ENCODE measurements at places on chromosomes 13 and 19.

GRCh38 chr19:39196860-39197562, at the start of gene NCCRP1:
Gene NCCRP1, plus strand, starts transcription at chr19:39196964. Its CDS starts 19 bp downstream, at chr19:39196983.
- DNase-seq: no peak

- no peak for DNase-seq
These were observed 152.4 kb downstream of the LMO7 start for GRCh38 chr13:75788481-75788981.

DNA sequence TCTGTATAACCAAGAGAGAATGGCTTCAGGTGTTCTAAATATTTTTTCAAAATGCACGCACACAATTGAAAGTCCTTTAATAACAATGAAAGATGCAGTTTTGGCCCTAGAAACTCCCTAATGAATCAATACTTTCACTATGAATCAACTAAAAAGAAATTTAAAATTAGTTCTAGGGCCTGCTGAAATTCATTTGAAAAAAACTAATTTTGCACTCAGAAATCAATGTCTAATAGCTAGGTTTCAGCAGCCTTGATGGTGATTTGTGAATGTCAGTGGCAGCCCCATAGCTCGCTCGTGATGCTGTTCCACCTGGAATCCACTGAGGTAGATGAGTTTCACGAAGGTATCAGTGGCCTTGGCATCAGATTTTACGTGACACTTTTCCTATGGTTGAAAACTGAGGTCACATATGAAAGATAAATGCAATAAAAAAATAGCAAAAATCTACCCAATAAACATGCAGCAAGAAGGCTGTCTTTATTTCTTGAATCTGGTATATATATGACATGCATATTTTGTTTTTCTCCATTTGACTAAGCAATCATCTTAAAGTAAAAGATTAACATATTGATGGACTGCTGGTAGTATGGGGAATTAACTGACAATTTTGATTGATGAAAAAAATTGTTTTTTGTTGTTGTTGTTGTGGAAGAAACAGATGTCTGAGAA, 141.0 kb downstream of the AKAP11 start:
- no peak for DNase-seq

- no peak for DNase-seq
These were observed 8.9 kb upstream of the MAB21L1 start for GRCh38 chr13:35485424-35485823.

DNA sequence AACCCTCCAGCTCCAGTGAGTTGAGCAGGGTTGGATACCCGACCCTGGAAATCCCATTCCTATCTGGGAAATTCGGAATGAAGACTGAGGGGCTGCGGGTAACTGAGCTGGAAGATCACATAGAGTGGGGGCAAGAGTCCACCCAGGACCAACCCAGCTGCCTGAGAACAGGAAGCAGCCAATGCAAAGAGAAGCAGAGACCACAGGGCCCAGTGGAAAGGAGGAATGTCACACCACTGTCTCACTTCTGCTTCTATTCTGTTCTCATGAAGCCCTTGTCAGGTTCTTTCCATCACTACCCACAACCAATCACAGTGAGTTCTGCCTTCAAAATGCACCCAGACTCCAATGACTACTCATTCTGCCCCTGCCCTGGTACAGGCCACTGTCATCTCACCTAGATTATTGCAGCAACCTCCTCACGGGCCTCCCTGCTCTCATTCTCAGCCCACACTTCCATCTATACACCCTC, 15.3 kb downstream of the DYRK1B start:
- no peak for DNase-seq

DNA sequence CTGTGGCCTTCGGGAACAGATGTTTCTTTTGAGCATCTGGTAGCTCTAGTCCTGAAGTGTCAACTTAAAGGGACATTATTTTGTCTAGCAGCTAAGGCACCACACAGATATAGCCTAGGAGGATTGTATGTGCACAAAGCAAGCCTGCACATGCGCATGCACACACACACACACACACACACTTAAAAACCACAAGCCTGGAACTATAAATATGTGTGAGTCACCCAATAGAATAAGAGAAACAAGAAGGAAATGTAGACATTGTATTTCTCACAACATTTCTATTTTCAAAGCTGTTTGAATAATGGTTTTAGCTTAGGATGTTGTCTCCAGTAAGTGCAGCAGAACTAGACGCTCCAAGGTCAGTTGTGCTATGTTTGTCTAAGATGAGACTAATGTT, 516.5 kb downstream of the SUCLA2 start:
- DNase-seq: peak; percentile 37

- DNase-seq: no peak
These were observed 25.7 kb downstream of the TUBGCP3 start for GRCh38 chr13:112562254-112562653.

- DNase-seq: no peak
These were observed 43.9 kb downstream of the SIAH3 start for GRCh38 chr13:45807520-45808099.

GRCh38 chr13:48542581-48543341, 9.9 kb upstream of the RCBTB2 start:
- DNase-seq: no peak

GRCh38 chr13:48892053-48892687, 83.5 kb upstream of the FNDC3A start:
- DNase-seq: peak; percentile 88

DNA sequence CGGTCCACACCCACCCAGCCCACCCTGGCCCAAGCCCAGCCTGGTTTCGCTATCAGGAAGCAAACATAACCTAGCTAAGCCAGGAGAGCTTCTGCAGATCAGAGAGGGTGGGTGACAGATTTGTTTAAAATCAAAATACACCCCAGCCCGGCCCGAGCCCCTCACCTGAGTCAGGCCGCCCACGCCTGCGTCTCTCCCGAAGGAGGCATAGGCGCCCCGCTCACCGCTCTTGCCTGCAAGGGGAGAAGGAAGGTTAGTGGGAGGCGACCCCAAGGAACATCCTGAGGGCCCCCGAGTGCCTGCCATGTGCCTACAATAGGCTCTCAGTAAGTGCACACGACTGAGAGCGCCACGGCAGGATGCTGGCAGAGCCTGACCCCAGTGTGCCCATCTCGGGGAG, 21.9 kb upstream of the UQCR11 start:
- no peak for DNase-seq

DNA sequence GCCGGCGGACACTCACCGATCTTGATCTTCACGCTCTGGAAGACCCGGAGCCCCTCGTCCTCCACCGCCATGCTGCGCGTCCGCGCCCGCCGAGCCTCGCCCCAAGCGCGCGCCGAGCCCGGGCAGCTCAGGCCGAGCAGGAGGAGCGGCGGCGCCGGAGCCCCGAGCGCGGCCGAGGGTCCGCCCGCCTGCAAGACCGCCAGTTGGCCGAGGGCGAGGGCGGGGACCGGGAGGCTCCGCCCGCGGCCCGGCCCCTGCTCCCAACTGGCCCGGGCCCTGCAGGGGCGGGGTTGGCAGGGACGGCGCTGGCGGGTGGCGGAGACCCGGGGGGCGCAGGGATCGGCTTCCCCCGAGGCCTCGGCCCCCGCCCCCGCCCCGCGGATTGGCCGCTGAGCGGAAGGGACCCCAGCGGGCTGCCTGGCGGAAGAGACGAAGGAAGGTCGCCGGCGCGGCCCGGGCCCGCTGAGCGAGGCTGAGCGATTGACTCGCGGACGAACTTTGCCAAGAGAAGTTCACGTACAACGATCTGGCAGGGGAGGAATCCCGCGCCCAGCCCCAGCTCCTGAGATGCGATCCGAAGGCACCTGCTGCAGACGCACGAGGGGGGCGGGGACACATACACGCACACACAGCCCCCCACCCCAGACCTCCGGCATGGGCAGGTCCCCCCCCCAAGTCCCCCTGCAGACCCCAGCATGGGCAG, at the start of gene RASA3:
RASA3 (minus strand) TSS at position 205 of the 703 bp plus-strand sequence; CDS start at position 71, 134 bp downstream.
- DNase-seq: no peak

GRCh38 chr13:35732565-35732964, 256.1 kb upstream of the MAB21L1 start:
- DNase-seq: no peak

DNA sequence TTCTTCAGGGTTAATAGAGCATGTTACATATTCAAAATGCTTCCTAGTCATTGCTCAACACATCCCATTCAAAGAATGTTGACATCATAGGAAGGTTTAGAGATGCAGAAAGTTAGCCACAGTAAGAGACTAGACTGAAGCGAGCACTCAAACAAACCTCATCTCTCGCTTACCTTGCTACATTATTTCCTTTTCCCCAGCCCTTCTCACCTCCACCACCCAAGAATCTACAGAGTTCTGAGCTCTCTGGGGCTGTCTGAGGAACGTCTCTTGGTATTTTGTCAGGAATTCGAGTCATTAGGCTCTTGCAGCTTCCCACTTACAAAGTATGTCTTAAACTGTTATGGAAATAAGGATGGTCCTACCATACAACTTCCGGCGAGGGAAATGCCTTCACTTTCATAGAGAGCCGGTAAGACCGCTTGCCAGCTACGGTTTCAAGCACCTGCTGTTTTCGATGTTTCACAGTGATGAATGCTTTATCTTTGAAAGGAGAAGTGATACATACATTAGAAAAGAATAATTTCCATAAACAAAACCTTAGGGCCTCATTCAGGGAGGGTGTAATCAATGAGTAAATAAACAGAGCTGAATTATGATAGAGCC, 65.1 kb downstream of the FLT1 start:
- no peak for DNase-seq

DNA sequence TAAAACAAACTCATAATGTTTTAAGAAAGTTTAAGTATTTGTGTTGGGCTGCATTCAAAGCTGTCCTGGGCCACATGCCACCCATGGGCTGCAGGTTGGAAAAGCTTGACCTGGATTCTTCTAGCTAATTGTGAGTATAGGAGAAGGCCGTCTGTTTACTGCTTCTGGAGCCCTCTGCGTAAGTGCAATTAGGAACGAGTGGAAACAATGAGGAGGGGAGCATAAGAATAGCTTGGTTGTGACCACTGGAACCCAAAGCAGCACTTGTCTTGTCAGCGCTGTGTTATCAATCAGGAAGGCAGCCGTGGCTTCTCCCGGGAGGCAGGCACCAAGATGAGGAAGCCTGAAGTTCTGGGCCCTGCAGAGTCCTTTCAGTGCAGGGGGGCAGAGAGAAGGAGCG, 110.4 kb upstream of the MBNL2 start:
- DNase-seq: no peak

GRCh38 chr19:5001615-5002014, 32.7 kb downstream of the KDM4B start:
- no peak for DNase-seq

- DNase-seq: peak; percentile 29
These were observed at the start of gene URI1 for GRCh38 chr19:29941828-29942403. Gene URI1, plus strand, starts transcription at chr19:29942239. Its CDS starts 309 bp downstream, at chr19:29942548.

DNA sequence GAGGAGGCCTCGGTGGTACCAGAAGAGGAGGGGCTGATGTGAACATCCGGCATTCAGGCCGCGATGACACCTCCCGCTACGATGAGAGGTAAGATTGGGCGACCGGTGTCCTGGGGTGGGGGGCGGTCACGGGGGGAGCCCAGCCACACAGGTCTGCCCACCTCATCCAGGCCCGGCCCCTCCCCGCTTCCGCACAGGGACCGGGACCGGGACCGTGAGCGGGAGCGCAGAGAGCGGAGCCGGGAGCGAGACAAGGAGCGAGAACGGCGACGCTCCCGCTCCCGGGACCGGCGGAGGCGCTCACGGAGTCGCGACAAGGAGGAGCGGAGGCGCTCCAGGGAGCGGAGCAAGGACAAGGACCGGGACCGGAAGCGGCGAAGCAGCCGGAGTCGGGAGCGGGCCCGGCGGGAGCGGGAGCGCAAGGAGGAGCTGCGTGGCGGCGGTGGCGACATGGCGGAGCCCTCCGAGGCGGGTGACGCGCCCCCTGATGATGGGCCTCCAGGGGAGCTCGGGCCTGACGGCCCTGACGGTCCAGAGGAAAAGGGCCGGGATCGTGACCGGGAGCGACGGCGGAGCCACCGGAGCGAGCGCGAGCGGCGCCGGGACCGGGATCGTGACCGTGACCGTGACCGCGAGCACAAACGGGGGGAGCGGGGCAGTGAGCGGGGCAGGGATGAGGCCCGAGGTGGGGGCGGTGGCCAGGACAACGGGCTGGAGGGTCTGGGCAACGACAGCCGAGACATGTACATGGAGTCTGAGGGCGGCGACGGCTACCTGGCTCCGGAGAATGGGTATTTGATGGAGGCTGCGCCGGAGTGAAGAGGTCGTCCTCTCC, 6.3 kb upstream of the LIN7B start:
- no peak for DNase-seq

GRCh38 chr19:46979126-46980105, 40.2 kb upstream of the NPAS1 start:
- no peak for DNase-seq

DNA sequence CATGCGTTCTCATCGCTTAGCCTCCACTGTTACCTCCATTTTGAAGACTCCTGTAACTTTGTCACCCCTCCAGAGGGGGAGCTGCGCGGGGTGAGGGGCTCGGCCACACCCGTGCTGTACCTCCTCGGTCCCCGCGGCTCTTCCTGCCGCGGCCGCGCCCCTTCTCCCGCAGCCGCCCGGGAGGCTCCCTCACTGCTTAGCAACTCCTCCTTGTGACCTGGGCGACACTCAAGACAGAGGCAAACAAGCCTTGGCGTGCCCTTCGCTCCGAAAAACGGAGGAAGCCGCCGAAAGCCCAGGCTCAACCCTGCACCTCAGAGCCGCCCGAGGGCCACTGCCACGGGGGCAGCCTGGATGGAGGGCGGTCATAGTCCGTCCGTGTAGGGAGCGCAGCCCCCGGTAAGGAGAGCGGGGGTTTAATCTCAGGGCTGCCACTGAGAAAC, 494.3 kb downstream of the FOXO1 start:
- no peak for DNase-seq

DNA sequence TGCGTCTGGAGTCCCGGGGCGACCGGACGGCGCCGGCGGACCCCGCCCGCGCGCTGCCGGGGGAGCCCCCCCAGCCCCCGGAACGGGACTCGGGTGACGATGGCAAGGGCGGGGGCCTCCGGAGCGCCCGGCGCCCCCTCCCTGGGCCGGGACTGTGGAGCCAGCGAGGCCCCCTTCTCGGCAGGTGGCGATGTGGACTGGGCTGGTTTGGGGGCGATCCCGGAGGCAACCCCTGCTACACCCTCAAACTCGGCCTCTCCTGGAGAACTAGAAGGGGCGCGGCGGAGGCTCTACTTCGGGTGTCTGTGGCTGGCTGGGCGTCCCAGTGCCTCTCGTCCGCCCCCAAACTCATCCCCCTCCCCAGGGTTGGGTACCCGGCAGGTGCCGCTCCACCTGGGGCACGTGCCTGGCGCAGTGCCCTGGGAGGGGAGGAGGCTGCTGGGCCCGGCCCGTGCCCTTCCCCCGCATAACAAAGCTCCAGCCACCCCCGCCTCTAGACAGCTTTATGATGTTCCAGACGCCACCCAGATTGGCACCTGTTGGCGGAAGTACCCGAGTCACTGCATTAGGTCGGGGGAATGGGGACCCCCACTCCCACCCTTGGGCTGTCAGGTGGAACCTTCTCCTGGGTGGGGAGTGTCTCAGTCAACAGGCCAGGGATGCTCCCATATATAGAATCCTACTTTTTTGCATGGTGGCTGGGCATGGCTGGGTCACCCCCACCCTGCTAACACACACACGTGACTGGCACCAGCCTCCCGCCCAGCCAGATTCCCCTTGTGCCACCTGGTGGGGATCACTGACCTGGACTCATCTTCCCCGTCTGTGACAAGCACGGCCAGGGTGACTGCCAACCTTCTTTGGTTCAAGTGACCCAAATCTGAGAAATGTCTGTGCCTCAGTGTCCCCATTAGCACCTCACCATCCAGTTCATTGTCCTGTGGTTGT, 722 bp downstream of the PKN1 start:
- no peak for DNase-seq
